Activated B cell treated with CpG ODN at 0.5 μM for 24 hours (primary cell): ENCODE measurements at places on chromosomes 13 and 19.

DNA sequence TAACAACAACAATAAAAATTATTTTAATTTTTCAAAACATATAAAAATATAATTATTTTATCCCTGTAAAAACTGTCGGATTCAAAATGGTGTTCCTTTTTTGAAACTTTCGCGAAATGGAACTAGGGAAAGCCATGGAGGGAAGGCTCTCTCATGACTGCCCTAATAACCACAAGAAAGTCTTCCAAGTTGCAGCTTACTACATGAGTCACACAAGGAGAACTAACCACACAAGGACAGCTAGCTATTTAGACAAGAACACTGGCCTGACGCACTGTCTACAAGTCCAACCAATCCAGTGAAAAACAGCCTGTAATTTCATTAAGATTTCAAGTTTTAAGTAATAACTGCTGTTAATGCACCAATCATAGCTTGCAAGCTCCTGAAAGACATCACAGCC lies 319.2 kb upstream of the PCDH9 start:
- no peak for DNase-seq

DNA sequence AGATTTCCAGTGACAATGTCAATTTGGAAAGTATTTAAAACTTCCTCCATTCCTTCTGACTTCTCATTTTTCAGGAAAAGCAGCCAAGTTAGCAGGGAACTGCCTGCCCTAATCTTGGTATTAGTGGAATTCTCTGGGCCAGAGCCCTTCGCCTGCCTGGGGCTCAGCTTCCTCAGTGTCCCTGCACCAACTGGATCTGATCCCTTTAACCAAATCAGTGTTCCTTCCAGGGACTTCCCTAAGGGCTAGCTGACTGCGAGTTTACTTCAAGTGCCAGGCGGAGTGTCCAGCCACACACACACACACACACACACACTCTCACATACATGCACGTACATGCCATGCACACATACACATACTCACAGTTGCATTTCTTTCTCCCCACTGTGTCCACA lies 20.0 kb downstream of the RAB20 start:
- DNase-seq, result no peak

GRCh38 chr13:64855506-64855905 lies 2374.6 kb downstream of the PCDH9 start:
- DNase-seq, result no peak

- no peak for DNase-seq
Observed at GRCh38 chr13:41562541-41563178, 105.3 kb downstream of the RGCC start.

- no peak for DNase-seq
Observed at GRCh38 chr13:68927387-68928026, 1180.1 kb upstream of the ATXN8OS start.

GRCh38 chr13:80441968-80442367 lies 101.0 kb upstream of the SPRY2 start:
- DNase-seq, result no peak
